ENCODE measurements at places on chromosomes 5 and 9.

DNA sequence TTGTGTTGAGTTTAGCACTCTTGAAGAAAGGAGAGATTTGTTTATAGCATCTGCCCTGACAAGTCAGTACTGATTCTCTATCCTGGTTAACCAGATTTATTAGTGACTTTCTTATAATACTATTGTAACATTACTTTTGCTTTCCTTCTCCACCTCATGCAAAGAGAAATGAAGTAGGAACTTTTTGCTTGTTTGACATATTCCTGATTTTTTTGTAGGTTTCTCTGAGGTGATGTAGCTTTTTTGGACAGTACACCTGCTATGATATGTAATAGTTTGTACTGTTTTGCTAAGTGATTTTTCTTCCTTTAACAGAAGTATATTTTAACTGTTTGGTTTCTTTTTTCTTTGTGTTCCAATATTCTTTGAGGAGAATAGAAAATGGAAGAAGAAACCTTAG lies 117.7 kb downstream of the ZCCHC7 start:
- no peak for DNase-seq

DNA sequence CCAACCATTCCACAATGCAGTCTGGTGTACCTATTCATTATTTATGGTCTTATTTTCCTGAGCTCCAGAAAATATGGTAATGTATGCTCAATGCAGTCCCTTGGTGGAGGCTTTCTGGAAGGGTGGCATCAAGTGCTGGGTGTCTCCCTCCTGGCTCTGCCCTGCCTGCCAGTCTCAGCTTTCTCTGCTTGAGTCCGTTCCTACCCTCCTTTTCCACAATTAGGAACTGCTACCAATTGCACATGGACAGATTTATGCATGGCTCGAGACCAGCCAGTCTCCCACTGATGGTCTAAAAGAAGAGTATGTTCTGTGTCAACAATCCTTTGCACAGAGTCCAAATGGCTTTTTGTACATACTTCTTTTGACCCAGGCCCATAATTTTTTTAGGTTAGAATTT lies 189.8 kb downstream of the TLE1 start:
- no peak for DNase-seq

DNA sequence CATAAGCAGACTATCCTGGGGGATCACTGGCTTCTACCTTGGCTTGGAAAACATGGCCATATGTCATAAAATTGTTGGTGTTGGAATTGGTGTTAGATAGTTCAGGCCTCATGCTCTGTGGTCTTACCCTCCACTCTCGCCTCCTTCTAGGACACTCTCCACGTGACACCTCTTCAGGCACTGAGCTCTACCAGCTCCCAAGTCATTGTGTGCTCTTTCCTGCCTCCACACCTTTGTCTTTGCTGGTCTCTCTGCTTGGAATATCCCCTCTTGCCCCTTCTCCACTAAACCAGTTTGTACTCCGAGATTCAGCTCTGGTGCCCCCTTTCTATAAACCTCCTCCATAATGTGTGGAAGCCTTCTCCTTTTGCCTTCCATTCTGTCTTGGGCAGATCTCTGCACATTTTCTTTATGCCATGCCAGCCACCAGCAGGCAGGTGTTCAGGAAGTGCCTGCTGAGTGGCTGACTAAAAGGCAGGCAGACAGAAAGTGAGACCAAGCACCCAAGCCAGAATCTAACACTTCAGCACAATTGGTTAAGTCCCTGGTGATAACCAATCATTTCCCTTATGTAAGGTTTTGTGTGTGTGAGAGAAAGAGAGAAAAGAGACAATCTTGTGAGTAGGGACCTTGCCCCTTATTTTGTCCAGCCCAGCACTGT lies 37.7 kb downstream of the SAR1B start:
- no peak for DNase-seq

- DNase-seq = no peak
Measured at GRCh38 chr9:80679916-80680315, 1009.4 kb downstream of the TLE1 start.

- DNase-seq = no peak
Measured at GRCh38 chr9:76161541-76161940, 232.7 kb downstream of the RFK start.

GRCh38 chr5:15995341-15996052 lies 184.1 kb downstream of the MARCHF11 start:
- no peak for DNase-seq

DNA sequence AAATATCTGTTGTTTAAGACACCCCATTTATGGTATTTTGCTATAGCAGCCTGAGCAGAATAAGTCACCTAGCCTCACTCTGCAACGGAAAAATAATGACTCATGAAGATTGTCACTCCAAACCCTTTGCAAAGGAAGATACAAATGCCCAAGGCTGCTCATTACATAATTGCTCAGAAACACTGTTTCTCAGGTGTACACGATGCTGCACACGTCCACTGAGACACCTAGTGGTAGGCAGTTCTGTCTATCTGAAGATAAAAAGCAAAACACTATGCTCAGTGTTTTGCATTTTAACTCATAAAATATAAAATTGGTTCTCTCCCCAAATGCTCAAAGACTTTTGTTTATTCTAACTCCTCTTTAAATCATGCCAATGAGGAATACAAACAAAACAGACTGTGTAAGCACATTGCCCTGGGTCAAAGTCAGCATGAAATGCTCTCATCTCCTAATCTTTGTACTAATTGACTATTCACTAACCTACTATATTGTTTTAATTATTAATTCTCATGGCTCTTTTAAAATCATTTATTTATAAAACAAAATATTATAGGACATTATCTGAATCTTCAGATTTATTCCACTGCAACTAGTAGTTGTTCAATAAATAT lies 7.7 kb upstream of the TSLP start:
- no peak for DNase-seq

- no peak for DNase-seq
Measured at GRCh38 chr5:111511831-111512374, 432 bp downstream of the STARD4 start.

GRCh38 chr5:64666078-64666477 lies 24.2 kb upstream of the SHISAL2B start:
- DNase-seq = no peak

DNA sequence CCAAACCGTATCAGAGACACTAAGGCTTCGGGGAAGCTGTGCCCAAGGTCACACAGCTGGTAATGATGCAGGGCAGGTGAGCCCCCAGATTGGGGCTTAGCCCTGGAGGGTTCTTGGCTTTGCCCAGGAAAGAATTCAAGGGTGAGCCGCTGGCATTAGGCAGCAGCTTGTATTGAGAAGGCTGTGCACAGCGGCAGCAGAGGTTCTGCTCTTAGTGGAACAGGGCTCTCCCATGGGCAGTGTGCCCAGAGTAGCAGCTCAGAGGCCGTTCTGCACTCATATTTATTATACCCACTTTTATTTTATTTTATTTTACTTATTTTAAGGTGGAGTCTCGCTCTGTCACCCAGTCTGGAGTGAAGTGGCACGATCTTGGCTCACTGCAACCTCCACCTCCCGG lies 85.8 kb upstream of the IER5L start:
- DNase-seq = no peak

GRCh38 chr5:171606414-171607024 lies 179.1 kb upstream of the SMIM23 start:
- DNase-seq = no peak

DNA sequence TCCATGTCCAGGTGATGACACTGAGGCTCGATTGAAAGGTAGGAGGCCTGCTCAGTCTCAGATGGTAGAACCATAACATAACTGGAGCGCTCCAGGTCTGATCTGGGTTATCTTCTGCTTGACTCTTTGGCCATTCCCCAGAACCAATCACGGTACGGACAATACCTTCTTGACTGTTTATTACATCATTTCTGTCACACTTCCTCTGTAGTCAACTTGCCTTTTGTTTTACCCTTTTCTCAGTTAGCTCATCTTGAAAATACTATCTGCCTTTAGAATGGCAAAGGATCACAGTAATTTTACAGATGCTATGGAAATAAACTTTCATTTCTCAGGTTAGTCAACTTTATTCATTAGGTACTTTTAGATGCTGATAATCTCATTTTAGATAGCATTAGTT lies 22.4 kb downstream of the GLRA1 start:
- no peak for DNase-seq

- DNase-seq = no peak
Measured at GRCh38 chr5:149162401-149163084, 21.2 kb downstream of the ABLIM3 start.
